WERI-Rb-1 (cell line): ENCODE measurements at places on chromosomes 3 and 15.

- DNase-seq = no peak
These were observed 109.4 kb upstream of the MBNL1 start for GRCh38 chr3:152159328-152159727.

- DNase-seq = peak; percentile 74
These were observed at the start of gene C3orf33 for GRCh38 chr3:155805802-155806618. TSS of gene C3orf33 (minus strand) at chr3:155806278. CDS start at chr3:155806252, 26 bp downstream.

- no peak for DNase-seq
These were observed 4.8 kb downstream of the LYSMD2 start for GRCh38 chr15:51732646-51733045.

GRCh38 chr3:102036017-102036416 lies 186.7 kb downstream of the NFKBIZ start:
- DNase-seq = no peak

DNA sequence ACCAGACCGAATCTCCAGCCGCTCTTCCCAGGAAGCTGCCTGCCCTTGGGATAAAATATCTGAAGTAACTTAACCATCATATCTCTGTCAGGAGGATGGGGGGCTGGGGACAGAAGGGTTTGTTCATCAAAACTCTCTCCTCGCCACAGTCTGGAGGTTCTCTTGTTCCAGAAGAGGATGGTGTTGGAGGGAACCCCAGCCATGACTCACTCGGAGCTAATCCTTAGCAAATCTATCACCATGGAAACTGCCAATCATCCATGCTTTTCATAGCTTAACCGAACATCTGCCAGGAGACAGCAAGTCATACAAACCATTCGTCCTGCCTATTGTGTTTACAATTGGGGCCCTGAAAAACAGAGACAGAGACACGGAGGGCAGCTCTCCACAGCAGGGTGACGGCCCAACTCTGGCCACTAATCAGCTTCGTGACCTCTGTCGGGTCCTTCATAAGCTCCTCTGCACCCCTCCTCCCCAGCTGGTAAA lies 73.8 kb upstream of the HEG1 start:
- DNase-seq = peak; percentile 86

DNA sequence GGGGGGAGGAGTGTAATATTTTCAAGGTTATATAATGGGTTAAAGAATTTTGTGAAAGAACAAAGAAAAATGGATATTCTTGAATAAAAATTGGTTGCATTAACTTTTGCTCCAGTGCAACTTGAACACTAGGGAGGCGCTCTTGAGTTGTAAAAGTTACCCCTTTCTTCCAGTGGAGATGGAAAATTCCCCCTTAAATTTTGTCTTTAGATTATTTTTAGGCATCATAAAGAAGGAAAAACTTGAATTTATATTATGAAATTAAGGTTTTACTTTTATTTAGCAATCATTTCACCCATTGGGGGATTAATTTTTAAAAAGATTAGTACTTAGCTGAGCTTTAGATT lies 550 bp upstream of the CHD2 start:
- DNase-seq = no peak

DNA sequence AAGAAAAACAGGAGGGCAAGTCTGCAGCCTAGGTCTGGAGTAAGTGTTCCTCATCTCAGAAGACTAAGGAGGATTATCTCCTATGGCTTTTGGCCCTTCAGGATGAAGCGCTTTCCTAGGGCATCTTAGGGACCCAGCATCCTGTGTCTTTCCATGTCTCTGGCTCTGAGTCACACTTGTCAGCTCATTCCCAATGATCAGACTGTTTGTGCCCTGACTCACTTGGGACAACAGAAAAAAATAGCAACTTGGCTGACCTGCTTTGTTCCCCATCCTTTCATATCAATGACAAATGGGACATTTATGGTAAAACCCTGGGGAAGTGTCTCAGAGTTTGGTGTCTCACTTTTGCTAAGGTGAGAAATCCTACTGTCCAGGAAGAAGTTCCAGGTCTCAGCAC lies 76.2 kb upstream of the OXTR start:
- no peak for DNase-seq

GRCh38 chr15:59137566-59137965 lies 32.6 kb downstream of the CCNB2 start:
- no peak for DNase-seq

DNA sequence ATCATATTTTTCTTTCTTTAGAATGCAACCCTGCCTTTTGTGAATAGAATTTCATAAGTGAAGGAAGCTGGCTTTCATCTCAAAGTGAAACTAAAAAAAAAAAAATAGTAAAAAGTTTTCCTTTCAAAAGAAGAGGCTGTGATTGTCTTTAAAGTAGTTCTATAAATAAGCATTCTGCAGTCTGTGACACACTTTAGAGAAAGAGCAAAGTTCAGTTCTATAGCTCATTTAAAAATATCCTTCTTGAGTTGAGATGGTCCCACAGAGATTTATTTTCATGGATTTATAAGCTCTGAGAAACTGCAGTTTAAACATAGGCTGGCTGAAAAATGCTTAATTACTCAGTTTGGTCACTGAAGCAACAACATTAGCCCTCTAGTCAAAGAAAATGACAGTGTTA lies 36.1 kb upstream of the CNTN6 start:
- no peak for DNase-seq

DNA sequence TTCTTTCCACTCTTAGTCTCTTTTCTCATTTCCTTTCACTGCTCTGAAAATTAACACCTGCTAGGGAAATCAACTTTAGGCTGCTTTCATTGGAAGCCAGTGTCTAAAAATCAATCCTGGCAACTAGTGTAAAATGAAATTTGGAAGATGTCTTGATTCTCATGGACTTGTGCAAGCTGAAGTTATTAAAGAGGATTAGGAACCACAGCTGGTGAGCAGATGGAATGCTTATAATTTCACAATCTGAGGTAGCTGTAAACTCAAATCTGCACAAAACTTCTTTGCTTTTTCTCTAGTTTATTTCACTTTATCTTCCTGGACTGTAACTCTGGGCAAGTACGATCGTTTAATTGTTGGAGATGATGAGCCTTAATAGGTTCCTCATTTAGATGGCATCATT lies 175.6 kb downstream of the GHSR start:
- no peak for DNase-seq

GRCh38 chr3:122948408-122948807 lies 79.2 kb downstream of the SEMA5B start:
- peak; percentile 52 for DNase-seq

DNA sequence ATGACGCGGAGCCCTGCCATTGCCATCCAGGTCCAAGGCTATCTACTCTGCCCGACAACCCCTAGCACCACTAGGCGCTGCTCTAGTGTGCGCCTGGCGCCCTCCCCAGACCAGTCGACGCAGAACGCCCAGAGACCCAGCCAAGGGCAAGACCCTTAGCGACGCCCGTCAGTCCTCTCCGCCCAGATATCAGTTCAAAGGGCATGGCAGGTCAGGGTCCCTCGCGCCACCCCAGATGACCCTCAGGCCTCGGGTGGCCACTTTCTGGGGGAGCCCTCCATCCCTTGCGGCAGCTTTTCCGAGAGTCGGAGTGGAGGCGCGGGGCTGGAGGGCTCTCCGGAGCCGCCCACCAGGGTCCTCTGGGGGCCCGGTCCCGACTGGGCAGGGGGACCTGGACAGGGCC lies 371 bp upstream of the CLSTN2 start:
- DNase-seq = peak; percentile 91

DNA sequence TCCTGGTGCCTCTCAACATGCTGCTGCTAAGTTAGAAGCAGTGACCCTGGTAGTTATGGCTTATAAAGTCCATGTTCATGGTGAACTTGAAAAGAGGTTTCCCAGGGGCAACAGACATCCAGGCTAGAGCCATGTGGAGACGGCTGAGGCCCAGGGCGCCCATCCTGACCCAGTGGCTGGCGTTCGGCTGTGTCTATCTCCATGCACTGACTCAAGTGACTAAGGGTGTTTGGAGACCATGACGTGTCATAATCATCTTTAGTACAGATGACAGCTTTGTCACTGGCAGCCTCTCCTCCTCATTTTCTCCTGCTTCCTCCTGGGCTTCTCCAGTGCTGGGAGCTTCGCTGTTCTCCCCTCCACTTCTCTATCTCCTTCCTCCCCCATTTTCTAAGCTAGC lies 287.4 kb upstream of the LYSMD4 start:
- DNase-seq = no peak

- no peak for DNase-seq
These were observed 11.8 kb downstream of the PARP15 start for GRCh38 chr3:122589297-122589696.

- DNase-seq = no peak
These were observed 128.8 kb downstream of the PLCL2 start for GRCh38 chr3:17013571-17013970.
